AG08396 (cell line): ENCODE measurements at places on chromosomes 11 and 22.

DNA sequence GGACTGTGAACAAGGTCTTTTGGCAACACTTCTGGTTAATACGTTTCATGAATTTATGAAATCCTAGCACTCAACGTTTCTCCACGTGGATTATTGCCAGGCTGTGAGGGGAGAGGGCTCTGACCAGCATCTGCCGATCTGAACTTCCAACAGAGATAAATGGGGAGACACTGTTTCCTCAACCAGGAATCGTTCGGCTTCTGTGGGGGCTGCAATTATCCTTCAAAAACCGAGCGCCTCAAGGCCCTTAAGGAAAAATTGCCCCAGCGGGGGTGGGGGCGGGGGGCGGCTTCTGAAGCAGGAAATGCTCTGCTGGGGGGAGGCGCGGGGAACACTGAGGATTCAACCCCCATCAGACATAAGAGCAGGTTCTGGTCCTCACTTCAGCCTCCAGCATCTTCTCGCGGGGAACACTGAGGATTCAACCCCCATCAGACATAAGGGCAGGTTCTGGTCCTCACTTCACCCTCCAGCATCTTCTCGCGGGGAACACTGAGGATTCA, 155.6 kb downstream of the BRD1 start:
- no peak for DNase-seq

GRCh38 chr22:23071230-23072076, 1.1 kb downstream of the GNAZ start:
- no peak for DNase-seq

DNA sequence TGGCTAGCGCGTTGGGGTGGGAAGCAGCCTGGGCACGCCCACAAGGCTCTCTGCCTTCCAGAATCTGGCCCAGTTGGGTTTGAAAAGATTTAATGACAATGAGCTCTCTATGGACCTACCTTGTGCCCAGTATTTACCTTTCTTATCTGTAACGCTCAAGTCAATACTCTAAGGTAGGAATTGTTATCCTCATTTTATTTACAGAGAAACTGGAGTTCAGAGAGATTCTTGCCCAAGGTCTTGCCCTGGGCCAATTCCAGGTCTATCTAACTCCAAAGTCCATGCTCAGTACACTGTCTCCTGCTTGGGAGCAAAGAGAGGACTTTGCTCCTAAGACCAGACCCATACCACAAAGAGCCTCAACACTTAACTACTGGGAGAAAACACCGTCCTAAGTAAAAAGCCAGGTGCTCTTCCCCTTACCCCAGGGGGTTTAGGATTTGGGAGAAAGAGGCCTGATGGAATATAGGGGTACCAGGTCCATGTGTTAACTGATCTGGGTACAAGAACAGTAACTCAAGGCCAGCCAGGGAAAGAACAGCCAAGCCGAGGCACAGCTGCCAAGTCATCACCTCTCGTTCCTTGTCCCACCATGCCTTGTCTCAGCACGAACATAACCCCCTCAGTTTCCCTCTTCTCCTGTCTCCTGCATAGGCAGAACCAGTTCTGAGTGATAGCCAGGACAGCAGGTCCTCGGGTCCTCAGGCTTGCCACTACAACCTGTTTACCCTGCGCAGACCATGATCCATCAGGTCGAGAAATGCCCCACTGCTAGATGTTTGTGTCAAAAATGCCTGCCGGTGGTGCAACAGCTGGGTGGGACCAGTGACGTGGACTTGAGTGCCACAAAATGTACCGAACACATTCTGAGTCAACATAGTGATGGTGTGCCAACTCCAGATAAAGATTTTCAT, 14.6 kb downstream of the APOA4 start:
- peak; percentile 62 for DNase-seq

DNA sequence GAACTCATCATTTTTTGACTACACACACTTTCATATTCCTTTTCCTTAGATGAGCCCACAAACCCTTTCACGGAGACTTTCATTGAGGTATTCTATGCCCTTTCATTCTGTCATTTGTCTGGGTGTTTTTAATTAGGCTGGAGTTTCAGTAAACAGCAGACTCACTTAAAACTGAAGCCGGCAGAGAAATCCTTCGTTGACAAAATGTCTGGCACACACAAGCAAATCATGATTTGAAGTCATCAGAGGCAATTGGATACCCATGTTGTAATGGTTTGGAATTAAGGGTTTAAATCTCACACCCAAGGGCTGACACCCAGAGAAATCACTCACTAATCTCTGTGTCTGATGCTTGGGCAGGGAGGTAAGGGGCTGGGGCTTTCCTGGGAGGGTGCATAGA, 127.1 kb downstream of the EHF start:
- no peak for DNase-seq

GRCh38 chr11:106331176-106331575, 253.7 kb downstream of the AASDHPPT start:
- no peak for DNase-seq

GRCh38 chr11:118842369-118842768, 41.3 kb upstream of the CXCR5 start:
- DNase-seq: no peak

GRCh38 chr11:117789241-117789640, 7.8 kb downstream of the DSCAML1 start:
- DNase-seq: no peak

DNA sequence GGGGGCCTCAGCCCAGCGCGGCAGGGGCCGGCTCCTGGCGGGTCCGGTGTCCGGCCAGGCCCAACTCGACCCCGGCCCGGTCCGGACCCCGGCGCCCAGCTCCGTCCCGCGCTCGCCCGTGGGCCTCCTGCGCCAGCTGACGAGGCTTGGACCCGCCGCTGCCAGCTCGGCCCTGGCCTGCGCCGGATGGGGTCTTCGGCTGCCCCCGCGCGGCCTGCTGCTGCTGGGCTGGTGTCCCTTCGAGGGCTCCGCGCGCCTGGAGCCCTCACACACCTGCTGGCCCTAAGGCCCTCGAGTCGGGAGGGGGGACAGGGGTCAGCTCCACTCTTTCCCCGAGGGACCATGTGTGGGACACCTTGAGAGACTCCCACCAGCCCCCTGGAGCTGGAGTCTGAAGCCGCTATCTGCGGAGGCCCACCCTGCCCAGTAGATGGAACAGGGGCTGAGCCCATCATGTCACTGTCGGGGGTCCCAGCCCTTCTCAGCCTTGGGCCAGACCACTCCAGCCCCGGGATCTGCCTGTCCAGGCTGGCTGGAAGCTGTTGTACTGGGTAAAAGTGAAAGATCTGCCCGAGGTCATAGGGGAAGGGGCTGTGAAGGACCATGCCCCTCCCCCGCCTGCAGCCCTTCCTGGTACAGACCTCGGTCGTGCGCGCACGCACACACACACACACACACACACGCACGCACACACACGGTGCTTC, 768 bp upstream of the CDKN1C start:
- DNase-seq: peak; percentile 58

- no peak for DNase-seq
These were observed 14.8 kb downstream of the LRRC55 start for GRCh38 chr11:57196596-57196995.

DNA sequence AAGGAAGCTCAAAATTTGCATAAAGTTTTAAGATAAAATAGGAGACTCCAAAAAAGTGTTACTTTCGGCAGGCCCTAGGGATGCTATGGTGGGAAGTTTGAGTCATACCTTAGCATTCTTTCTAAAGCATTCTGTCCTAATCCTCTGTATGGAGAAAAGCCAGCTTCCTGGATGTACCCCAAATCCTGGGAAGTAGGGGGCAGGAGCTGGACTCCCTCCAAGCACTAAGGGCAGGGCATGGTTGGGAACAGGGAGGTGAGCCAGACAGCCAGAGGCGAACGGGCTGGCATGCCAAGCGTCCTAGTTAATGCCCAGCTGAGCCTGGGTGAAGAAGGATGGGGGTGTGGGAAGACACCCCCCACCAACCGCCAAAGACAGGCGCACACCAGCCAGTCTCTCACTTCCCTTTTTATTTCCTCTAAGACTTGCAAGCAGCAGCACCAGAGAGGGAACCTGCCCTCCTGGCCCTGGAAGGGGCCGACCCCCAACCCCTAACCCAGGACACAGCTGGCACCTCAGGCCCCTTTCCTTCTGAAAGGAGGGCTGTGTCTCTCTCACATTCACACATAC, 23.9 kb downstream of the RTN4RL2 start:
- no peak for DNase-seq

DNA sequence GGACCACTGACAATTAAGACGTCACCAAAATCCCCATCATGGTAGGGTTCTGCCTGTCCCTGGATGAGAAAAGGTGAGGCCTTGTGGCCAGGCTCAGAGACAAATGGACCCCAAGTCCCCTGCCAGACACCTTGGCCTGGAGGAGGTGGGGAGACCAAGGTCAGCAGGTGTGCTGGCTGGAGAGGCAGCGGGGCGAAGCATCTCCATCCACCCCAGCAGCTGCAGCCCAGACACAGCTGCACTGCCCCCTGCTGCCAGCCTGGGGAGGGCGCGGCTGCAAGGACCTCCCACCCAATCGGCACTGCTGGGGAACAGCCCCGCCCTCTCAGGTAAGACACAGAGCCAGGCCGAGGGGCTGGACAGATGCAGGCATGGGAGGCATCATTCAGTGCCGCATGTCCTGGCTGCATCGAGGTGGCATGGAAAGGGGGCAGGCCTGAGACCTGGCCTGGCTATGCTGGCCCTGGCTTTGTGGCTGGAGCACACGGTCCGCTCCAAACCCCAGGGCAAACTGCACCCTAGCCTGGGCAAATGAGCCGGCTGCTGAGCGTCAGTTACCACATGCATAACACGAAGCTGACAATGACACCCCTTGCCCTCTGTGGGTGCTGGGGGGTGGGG, 12.2 kb upstream of the MFNG start:
- no peak for DNase-seq

DNA sequence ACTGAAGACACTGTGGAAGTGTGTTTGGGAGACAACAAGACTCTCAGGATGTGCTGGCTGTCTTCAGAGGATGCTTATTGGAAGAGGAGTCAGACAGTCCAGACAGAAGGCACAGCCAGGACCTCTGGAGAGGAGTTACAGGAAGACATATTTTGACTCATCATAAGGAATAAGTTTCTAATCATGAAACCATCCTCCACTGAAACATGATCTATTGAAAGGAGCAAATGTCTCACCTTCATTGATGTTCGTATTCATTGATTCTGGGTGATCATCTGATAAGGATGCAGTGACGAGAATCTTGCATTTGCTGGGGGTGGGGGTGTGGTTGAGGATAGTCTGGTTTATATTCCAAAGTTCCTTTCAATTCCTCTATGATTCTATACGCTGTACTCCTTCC, 2.5 kb upstream of the CXCR5 start:
- DNase-seq: no peak

DNA sequence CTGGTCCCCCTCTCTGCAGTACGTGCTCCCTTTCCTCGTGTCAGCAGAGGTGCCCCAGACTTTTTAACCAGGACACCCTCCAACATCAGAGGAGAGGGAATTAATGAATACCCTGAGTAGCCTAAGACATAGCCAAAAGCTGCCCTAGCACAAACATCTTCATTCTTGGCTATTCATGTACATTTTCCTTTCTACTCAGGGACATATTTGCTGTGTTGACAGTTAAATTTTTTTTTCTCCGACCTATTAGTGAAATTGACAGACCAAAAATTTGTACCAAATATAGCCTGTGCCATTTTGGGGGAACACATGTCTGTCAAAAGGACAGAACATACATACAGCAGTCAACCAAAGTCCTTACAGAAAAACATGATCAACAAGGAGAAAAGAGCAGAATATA, 33.3 kb downstream of the CADM1 start:
- DNase-seq: no peak
